Occipital lobe (tissue), 3 donors: ENCODE measurements at places on chromosomes 1 and 21. TPM values are rescaled to one million over a fixed set of nuclear protein-coding genes. Genes with fewer than 3 reads are reported as not detected.

DNA sequence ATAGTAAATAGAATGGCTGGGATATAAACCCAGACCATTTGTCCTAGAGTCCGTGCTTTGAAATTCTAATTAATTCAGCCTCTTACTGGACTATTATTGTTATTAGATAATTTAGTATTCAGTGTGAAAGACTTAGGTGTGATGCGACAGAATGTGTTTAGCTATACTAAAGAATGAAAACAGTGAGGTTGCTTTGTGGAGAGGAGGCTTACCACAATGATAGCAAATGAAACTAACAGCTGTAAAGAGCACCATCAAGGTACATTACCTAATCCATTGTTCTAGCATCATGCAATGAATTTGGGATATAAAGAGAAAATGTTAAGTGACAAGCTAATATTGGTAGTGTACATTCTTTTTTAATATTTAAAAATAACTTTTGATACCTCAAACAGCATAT, 911.1 kb downstream of the KCNT2 start:
- DNase-seq, result no peak

GRCh38 chr1:198352975-198353695, 187.3 kb downstream of the ATP6V1G3 start:
- no peak for DNase-seq

The NDUFS2 gene
- 85.2 TPM for total RNA-seq

The SPRR2E gene
- not detected for total RNA-seq

The NDC1 gene
- 50.4 TPM for total RNA-seq

DNA sequence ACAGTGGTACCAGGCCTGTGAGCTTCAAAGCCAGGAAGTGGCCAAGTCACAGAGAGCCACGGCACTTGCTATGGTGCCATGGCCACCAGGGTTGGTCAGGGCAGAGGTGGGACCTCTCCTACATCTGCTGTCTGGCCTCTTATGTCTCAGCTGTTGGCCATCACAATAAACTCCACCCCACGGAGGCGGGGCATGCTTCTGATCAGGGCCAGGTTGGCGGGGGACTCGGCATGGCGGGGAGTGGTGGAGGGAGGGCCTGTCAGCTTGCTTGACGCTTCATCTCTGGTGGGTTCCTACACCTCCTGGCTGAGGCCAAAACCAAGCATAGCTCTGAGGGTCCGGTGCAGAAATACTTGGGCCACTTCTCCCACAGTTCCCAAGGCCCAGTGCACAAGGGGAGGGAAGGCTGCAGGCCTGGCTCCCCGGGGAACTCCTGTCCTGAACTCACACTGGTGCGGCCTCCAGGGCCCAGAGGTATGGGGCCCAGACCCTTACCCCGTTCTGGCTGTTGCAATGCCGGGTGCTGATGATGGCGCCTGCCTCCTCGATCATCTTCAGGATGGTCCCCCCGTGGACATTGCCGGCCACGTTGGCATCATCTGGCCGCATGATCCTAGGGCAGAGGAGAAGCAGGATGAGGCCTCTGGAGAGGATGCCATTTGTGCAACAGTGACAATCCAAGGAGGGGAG, 44.2 kb downstream of the ACOT7 start:
- no peak for DNase-seq

DNA sequence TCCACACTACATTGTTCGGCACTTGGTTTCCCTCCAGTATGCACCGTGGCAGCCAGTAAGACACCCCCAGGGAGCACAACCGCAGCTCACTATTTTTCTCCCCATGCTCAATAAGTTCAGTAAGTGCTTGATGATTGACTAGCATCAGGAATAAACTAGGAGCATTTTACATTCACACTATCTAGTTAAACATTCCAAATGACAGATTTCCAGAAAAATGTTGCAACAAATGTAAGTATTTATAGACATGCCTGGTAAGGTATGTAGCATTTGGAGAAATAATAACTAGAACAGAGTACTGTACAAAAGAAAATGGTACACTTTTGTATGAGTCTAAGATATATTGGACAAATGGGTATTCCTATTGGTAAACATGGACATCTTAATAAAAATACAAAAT, 92.9 kb downstream of the SLC45A1 start:
- no peak for DNase-seq

The FMO5 gene
- 0.62 TPM for total RNA-seq

GRCh38 chr1:29460694-29461093, 224.4 kb downstream of the PTPRU start:
- DNase-seq, result no peak
